ENCODE measurements at places on chromosomes 13 and 19. TPM values are rescaled to one million over a fixed set of nuclear protein-coding genes. Genes with fewer than 3 reads are reported as not detected.

The MYO9B gene
- 217 TPM for total RNA-seq

The ZMYM2 gene
- total RNA-seq = 75.2 TPM

The RASA3 gene
- 17.5 TPM for total RNA-seq

The PCSK4 gene
- total RNA-seq = 1.3 TPM

The FCER2 gene
- 191 TPM for total RNA-seq

The FGF9 gene
- total RNA-seq = 0.22 TPM

The SBSN gene
- total RNA-seq = not detected

The SOX1 gene
- total RNA-seq = not detected

The PLD3 gene
- 37.8 TPM for total RNA-seq

The NALCN gene
- not detected for total RNA-seq

The MAP4K1 gene
- total RNA-seq = 388 TPM

The PRR12 gene
- 42.1 TPM for total RNA-seq

The FXYD3 gene
- total RNA-seq = not detected

The HRC gene
- not detected for total RNA-seq

The ZNF615 gene
- total RNA-seq = 9.1 TPM

The PDCD5 gene
- 58.2 TPM for total RNA-seq

The BBC3 gene
- total RNA-seq = 7.0 TPM

The FCAR gene
- total RNA-seq = 0.20 TPM

The IL17D gene
- total RNA-seq = not detected

The PBX4 gene
- 19.4 TPM for total RNA-seq

The PABPC3 gene
- 0.35 TPM for total RNA-seq

The SUGT1 gene
- total RNA-seq = 38.7 TPM

The ADGRE3 gene
- total RNA-seq = not detected

The TYROBP gene
- total RNA-seq = 0.83 TPM

The EDNRB gene
- total RNA-seq = not detected

The ENOX1 gene
- total RNA-seq = not detected

The ZNF564 gene
- 23.0 TPM for total RNA-seq

The FLT3LG gene
- total RNA-seq = 15.4 TPM

The SLC6A16 gene
- 19.3 TPM for total RNA-seq

The SULT2A1 gene
- not detected for total RNA-seq

The ZNF793 gene
- total RNA-seq = 8.7 TPM

The NLRP4 gene
- 0.31 TPM for total RNA-seq

The SIGLEC12 gene
- total RNA-seq = not detected

The ZNF491 gene
- total RNA-seq = 1.4 TPM

The POGLUT2 gene
- not detected for total RNA-seq

The ADAMTSL5 gene
- not detected for total RNA-seq

The CBARP gene
- total RNA-seq = 0.64 TPM

The CPB2 gene
- total RNA-seq = not detected

The CGB5 gene
- total RNA-seq = not detected

The ZNF540 gene
- 1.9 TPM for total RNA-seq
